ENCODE measurements at places on chromosomes 4 and X.

DNA sequence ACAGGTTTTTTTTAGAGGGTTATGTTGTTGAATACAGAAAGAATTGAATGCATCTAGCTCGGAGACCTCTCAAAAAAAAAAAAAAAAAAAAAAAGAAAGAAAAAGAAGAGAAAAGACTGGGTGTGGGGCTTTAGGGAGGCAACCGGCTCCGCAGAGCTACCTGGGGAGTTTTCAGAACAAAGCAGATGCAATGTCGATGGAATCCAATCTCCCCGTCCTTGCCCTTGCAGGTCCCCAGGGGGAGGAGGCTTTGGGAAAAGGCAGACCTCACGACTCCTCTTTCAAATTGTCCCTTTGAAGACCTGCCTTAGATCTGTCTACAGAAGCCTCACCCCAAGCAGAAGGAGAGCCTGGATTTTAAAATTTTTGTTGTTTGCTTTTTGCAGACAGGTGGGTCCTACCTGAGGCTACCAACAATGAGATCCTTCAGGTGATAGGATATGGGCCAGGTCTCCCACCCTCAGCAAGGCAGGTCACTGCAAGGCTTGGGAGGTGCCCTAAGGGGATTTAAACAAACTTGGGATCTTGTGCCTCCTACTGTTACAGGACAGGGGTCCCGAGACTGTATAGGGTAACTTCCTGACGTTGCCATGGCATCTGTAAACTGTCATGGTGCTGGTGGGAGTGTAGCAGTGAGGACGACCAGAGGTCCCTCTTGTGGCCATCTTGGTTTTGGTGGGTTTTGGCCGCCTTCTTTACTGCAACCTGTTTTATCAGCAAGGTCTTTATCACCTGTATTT, 75.2 kb upstream of the PRKX start:
- no peak for DNase-seq

DNA sequence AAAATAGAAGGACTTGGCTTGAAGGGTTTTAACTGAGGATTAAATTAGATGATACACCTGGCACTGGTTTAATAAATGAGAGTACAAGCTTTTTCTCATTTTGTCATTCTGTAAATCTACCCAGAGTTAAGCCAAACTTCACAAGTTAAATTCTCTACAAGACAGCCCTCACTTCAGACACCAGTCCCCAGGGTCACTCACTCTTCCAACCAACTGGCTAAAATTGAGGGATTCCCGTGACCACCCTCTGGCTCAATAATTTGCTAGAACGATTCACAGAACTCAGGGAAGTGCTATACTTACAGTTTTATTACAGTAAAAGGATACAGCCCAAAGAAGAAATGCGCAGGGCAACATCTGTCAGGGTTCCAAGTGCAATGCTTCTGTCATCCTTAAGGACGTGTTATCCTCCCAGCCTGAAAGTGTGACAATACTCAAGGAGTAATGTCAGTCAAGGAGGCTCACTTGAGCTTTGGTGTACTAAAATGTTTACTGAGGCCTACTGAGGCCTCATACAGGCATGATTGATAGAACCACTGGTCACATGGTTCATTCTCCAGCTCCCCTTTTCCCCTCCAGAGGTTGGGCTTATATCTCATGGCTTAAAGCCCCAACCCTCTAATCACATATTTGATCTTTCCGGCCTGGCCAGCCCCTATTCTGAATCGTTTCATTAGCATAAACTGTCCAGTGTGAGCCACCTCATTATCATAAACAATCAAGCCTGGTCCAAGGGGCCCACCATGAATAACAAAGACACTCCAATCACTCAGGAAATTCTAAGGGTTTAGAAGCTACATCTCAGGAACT, 9.6 kb upstream of the TMSB4X start:
- DNase-seq = no peak

DNA sequence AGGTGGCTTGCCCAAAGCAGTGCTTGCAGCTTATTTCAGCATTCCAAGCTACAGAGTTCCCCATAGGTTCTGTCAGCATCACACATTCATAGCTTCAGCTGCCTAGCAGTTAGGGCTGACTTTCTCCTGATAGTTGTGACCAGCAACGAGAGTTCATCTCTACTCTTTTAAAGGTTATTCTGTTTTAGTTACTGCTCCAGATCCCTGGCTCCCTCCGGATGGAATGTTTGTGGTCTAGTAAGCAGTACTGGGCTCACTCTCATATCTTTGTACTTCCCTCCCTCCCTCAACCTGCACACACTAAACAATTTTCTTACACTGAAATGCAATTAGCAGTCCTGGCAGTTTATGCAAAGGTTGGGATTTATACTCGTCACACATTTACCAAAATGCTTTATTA, 43.9 kb downstream of the PTTG2 start:
- DNase-seq = no peak

DNA sequence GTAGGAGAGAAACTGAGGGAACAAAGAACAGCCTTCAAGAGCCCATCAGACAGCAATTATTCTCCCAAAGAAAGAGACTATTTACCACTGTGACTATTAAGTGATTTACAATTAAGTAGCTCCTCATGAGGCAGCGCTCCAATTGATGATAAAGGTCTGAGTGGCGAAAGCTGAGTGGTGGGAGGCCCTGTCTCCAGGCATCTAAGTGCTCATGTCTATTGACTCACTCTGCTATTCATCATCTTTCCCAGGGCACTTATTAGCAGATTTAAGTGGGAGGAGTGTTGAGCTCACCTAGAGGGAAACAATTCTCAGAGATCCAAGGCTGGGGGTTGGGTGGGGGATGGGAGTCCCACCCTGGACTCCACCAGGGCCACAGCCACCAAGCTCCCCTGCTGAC, 23.3 kb downstream of the AMER1 start:
- DNase-seq = no peak

DNA sequence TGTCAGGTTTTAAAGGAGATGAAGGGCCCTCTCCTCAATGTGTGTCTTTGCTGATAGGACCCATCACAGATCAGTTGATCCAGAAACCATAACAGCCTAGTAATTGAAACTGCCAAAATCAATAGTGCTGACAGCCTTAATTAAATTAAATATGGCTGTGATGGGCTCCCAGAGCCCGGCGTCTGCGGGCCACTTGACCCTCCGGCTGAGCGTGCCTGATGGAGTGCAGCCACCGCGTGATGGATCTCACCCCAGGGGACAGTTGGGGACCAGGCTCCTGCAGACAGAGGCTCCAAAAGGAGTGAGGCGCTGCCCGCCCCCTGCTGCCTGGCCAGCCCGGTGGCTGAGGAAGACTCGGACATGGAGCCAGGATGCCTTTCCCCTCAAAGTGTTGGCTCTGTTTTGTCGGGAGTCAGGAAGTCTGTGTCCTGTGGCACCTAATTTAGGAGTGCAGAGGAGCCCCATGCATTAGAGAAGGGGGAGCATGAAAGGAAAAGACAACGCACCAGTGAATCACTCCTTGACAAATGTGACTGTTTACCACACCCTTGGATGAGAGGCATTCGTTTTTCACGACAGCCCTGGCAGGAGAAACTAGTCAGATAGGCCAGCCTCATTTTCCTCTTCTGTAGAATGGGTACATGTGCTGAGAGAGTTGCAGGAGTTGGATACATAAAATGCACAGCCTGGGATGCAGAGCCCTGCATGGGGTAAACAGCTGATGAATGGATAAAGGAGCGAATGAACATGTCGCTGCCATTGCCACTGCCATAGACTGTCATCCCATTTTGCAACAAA, 40.9 kb upstream of the MSX1 start:
- no peak for DNase-seq

All from fibroblast of skin of left quadriceps (primary cell).